Activated CD4-positive, alpha-beta T cell treated with anti-CD3 and anti-CD28 coated beads, Interleukin-2, amount 10 ng/mL, durations not matched to agents 7 days and 5 days (primary cell): ENCODE measurements at places on chromosomes 12 and 14.

GRCh38 chr14:51855234-51855633 is 5.2 kb upstream of the GNG2 start:
- DNase-seq = no peak

GRCh38 chr12:9052610-9053009 is 63.1 kb downstream of the A2M start:
- DNase-seq = no peak

DNA sequence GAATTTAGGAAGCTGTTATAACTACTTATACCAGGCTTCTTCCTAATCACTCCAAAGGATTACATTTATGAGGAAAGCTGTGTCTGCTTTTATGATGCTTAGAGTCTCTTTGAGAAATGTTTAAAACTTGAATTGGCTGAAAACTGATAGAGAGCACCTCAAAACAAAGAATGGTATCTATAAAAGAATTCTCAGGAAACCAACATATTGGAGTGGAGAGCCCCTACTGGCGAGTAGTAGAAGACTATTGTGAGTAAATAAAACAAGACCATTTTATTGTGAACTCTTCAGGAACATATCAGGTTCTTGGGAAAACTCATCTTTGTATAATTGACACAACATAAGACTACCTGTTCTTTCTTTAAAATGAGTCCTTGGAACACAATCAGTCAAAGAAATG is 578.6 kb downstream of the RERGL start:
- no peak for DNase-seq

GRCh38 chr12:53004178-53004577 is 2.1 kb upstream of the EIF4B start:
- DNase-seq = no peak

DNA sequence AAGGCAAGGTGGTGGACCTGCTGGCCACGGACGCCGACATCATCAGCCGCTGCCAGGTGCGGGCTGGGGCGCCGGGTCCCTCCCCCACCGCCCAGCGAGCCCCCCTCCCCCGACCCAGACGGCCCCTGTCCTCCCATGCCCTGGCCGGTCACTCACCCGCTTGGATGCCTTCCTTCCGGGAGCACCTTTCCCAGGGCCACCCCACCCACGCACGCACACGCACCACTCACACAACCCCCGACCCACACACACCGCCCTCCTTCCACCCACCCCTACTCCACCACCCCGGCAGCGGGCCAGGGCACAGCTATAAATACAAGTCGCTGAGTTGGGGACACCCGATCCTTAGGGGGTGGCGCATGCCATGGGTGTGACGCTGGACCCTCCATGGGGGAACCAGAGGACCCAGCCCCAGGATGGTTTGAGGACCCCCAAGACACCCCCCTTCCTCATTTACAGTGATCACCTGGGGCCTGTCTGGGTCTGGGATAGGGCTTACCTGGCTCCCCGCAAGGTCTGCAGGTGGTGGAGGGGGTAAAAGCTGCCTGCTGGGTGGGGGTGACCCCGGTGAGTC is 465 bp downstream of the ADSS1 start:
- peak; percentile 31 for DNase-seq

- no peak for DNase-seq
Observed at GRCh38 chr14:34030864-34031263, 80.0 kb upstream of the EGLN3 start.

GRCh38 chr14:24063263-24063836 is 8.0 kb upstream of the CPNE6 start:
- no peak for DNase-seq

- DNase-seq = no peak
Observed at GRCh38 chr14:94486883-94487282, 10.9 kb upstream of the SERPINA9 start.

- DNase-seq = no peak
Observed at GRCh38 chr12:124762791-124763593, 100.7 kb downstream of the SCARB1 start.

DNA sequence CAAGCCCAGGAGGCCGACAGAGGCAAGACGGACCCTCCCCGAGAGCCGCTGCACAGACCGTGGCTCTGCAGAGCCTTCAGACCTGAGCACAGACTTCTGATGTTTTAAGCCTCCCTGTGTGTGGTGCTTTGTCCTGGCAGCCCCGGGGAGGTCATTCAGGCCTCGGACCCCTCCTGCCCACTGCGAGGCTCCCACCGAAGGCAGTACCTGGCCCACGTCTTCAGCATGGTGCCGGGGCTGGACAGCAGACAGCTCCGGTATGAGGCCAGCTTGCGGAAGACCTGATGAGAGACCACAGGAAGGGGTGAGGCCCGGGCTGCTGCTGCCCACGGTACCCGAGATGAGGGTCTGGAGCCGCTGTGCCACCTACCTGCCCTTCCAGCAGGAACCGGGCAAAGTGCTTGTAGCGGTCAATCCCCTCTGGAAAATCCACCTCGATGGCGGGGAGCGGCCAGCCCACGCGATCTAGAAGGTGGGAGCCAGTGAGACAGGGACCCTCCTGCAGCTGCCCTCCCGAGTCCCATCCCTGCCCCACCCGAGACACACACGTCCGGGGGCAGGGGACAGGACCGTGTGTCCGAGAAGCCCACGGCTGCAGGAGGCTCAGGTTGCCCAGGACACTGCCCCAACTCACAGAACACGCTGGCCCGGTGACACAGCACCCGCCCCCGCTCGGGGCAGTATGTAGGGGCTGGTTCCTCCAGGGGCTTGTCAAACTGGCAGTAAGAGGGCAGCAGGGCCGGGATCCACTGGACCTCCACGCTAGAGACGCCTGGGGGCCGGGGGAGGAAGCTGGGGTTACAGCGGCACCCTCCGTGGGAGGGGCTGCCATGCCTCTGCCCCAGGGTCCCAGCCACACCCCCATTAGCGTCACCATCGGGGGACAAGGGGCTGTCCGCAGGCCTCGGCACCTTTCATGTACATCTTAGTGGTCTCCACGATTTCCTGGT is 35.6 kb upstream of the UBC start:
- no peak for DNase-seq

- no peak for DNase-seq
Observed at GRCh38 chr12:123269896-123270213, 1.8 kb downstream of the CDK2AP1 start.

DNA sequence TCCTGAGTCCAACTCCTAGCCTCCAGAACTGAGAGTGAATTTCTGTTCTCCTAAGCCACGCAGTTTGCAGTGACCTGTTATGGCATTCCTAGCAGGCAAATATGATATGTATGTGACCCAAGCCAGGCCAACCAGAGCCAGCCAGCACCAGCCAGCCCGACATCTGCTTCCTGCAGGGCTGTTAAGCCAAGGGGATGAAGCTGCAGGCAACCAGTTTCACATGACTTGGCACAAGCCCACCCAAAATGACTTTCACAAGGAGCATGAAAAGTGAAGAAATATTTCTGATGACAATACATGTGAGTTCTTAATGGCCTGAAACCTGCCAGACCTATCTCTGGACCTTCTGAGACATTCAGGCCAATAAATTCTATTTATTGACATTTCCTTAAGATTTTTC is 68.1 kb downstream of the ITPK1 start:
- DNase-seq = no peak

DNA sequence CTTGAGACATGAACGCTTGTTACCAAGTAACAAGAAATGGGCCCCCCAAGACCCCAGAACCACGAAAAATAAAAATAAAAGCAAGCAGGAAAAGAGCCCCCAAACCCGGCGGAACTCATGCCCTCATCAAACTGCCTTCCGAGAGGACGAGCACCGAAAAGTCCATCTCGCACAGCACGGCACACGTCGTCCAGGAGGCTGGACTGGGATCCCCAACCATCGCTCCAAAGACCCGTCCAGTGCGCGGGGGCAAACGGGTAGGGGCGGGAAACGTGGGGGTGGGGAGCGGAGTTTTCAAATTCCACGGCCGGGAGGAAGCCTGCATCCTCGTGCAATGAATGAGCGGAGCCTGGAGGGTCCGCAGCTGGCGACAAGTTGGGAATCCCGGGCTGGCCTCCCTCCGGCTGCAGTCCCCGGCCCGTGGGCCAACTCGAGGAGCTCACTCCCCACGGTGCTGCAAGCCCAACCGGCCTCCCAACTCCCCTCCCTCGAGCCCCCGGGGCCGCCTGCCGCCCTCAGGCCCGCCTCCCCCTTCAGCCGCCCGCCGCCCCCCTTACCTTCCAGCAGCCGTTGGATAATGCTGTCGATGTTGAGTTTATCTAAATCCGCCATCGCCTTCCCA is 484 bp downstream of the PPP1CC start:
- DNase-seq = no peak

DNA sequence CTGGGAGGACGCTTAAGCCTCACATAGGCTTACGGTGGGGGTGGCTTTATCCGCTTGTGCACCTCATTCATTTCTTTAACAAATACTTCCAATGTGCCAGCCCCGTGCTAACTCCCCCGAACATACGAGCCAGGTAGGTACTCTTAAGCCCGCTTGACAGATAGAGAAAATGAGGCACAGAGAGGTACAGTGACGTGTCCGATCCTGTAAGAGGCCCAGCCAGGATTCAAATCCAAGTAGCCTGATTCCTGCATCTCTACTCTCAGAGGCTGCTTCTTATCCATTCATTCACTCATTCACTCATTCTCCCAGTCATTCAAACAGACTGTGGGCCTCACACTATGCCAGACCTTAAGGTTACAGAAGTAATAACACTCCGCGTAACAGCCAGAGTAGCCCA is 477 bp downstream of the OAS3 start:
- DNase-seq = no peak

- peak; percentile 33 for DNase-seq
Observed at GRCh38 chr12:48815126-48816110, 2.9 kb upstream of the CACNB3 start.

GRCh38 chr12:2895051-2895451 is 4.4 kb downstream of the TULP3 start:
- no peak for DNase-seq

DNA sequence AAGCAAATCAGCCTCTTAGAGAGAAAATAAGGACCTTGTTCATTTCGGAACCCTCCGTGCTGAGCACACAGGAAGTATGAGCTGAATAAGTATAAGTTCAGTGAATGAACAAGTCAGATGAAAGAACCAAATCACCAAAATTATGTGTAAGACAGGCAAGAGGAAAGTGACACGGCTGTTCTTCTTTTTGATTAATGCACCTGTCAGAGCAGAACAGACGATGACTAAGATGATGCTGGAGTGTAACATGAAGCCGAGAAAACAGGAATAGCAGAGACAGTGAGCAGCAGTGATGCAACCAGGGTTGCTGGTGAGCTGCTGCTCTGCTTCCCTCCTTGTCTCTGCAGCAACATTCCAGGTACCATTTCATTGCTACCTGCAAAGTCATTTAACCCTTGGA is 861.1 kb downstream of the GALC start:
- no peak for DNase-seq
